ENCODE measurements at places on chromosomes 13 and 19. TPM values are rescaled to one million over a fixed set of nuclear protein-coding genes. Genes with fewer than 3 reads are reported as not detected.

DHDH gene
- not detected for total RNA-seq

ZNF260 gene
- 13.9 TPM for total RNA-seq

THSD1 gene
- total RNA-seq: 25.2 TPM

NTF4 gene
- not detected for total RNA-seq

LGALS7B gene
- not detected for total RNA-seq

F2RL3 gene
- total RNA-seq: 1.2 TPM

ZNF415 gene
- total RNA-seq: 0.69 TPM

LYPD3 gene
- not detected for total RNA-seq

ZNF211 gene
- total RNA-seq: 9.4 TPM

THSD8 gene
- total RNA-seq: 13.2 TPM

PRKCG gene
- not detected for total RNA-seq

ZNF607 gene
- 4.5 TPM for total RNA-seq

NPAS1 gene
- total RNA-seq: 0.62 TPM

OLFM4 gene
- total RNA-seq: not detected

ATP13A1 gene
- total RNA-seq: 56.8 TPM

PLIN4 gene
- not detected for total RNA-seq

RFPL4AL1 gene
- not detected for total RNA-seq

CYP4F8 gene
- total RNA-seq: not detected

ANKLE1 gene
- total RNA-seq: 3.1 TPM

SIGLECL1 gene
- total RNA-seq: not detected

ZGLP1 gene
- total RNA-seq: 5.3 TPM

WDR62 gene
- 13.4 TPM for total RNA-seq

ZNF850 gene
- 3.6 TPM for total RNA-seq

CD33 gene
- not detected for total RNA-seq

CGB1 gene
- total RNA-seq: not detected
